H9 (cell line): ENCODE measurements at places on chromosomes 16 and 17. TPM values are rescaled to one million over a fixed set of nuclear protein-coding genes. Genes with fewer than 3 reads are reported as not detected.
A peak's percentile ranks its signal among the peaks of the same experiment; 100 is the strongest.

DNA sequence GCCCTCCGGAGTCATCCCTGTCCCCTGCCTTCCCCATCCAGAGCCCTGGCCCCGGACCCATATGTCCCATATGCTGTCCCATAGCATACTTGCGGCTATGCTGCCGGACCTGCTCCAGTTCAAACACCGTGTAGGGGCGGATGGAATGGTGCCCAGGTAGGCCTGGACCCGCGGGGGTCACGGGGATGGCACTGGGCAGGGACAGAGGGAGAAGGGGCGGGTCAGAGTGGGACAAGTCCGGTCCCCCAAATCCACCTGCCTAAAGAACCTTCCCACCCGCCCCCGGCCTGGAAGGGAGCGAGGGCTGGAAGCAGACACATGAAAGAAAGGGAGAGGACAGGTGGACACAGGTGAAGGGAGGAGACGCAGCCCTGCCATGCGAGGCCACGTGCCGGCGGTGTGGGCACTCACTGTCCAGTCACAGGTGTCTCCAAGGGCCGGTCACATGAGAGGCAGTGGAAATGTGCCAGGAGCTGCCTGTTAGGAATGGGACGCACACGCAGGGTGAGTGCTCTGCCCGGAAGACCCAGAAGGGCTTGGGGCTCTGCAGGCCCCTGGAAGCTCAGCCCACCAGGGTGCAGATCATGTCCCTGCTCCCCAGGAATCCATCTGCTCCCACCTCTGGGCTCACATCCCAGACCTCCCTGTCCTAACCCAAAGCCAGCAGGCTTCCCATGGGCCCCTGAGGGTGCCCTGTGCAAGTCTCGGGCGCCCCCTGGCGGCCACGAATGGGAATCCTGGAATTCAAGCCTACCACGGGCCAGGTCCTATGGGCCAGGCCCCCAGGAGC, 14.0 kb downstream of the UBALD2 start:
- no peaks in the 10 kb centered on the region for H3K4me1 ChIP-seq
- H3K27me3 ChIP-seq, result no peaks in the 10 kb centered on the region
- no peak overlapping the region for H3K27ac ChIP-seq
- no peak overlapping the region for H3K4me3 ChIP-seq
- H3K36me3 ChIP-seq, result no peaks in the 10 kb centered on the region
- DNase-seq, result peak; percentile 93

- no peak for DNase-seq
- H3K4me3 ChIP-seq, result no peak overlapping the region
- H3K4me1 ChIP-seq, result no peaks in the 10 kb centered on the region
- no peak overlapping the region for H3K27ac ChIP-seq
These were observed 36.8 kb downstream of the ERCC4 start for GRCh38 chr16:13956635-13957196.

DNA sequence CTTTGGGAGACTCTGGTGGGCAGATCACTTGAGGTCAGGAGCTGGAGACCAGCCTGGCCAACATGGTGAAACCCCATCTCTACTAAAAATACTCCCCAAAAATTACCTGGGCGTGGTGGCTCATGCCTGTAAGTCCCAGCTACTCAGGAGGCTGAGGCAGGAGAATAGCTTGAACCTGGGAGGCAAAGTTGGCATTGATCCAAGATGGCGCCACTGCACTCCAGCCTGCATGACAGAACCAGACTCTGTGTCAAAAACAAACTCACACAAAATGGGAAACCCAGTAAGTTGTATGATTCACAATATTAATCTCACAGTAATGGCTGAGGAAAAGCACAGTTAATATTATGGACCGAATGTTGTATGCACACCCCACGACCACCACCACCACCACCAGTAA, 24.3 kb downstream of the WSB1 start:
- no peak overlapping the region for H3K27ac ChIP-seq
- H3K4me3 ChIP-seq, result no peak overlapping the region
- H3K27me3 ChIP-seq, result no peaks in the 10 kb centered on the region
- DNase-seq, result peak; percentile 13
- peaks cover 33% of the 10 kb centered on the region for H3K36me3 ChIP-seq

Gene PPM1E
- total RNA-seq, result 7.1 and 7.3 TPM in 2 replicates

Gene LRRC75A
- 9.4 and 10.1 TPM in 2 replicates for total RNA-seq

DNA sequence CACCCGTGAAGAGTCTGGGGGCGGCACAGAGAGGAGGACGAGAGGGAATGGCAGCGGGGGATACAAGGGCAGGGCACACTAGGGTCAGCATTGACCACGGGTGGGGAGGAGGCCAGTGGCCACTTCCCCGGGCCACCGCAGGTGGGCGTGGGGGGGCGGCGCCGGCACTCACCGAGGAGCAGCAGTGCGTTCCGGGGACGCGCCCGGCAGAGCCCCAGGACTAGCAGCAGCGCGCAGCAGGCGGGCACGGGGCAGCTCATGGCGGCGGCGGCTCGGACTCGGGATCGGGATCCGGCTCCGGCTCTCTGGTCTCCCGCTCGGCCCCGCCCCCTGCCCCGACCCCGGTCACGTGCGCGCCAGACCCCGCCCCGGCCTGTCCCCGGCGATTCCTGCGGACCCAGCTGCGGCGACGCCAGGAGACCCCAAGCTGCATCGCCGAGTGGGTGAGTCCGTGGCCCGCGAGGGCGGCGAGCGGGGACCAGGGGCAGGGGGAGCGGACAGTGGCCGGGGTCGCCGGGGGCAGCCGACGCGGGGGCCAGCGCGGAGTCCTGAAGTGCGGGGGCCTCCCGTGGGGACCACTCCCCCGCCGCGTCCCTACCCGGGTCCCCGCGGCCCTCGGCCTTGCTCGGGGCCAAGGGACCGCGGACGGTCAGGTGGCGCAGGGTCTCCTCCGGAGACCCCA, at the start of the genes SGSH and SLC26A11:
TSS of gene SGSH (minus strand) at position 280 of the 682 bp plus-strand sequence. CDS start at position 260, 20 bp downstream.
TSS of gene SLC26A11 (plus strand) at position 374 of the 682 bp plus-strand sequence. CDS start 1,134 bp downstream, outside the sequence.
- H3K27me3 ChIP-seq, result no peaks in the 10 kb centered on the region
- peak; percentile 93 for DNase-seq
- H3K4me1 ChIP-seq, result no peaks in the 10 kb centered on the region
- H3K4me3 ChIP-seq, result peak within 1 kb of the TSS; percentile 91

Gene KREMEN2
- 12.8 and 14.6 TPM in 2 replicates for total RNA-seq

GRCh38 chr17:9205520-9206409, 184.5 kb downstream of the NTN1 start:
- no peaks in the 10 kb centered on the region for H3K36me3 ChIP-seq
- H3K4me1 ChIP-seq, result no peaks in the 10 kb centered on the region
- peak; percentile 25 for DNase-seq
- H3K4me3 ChIP-seq, result no peak overlapping the region
- no peak overlapping the region for H3K27ac ChIP-seq
